ENCODE measurements at places on chromosomes 12 and 14.

DNA sequence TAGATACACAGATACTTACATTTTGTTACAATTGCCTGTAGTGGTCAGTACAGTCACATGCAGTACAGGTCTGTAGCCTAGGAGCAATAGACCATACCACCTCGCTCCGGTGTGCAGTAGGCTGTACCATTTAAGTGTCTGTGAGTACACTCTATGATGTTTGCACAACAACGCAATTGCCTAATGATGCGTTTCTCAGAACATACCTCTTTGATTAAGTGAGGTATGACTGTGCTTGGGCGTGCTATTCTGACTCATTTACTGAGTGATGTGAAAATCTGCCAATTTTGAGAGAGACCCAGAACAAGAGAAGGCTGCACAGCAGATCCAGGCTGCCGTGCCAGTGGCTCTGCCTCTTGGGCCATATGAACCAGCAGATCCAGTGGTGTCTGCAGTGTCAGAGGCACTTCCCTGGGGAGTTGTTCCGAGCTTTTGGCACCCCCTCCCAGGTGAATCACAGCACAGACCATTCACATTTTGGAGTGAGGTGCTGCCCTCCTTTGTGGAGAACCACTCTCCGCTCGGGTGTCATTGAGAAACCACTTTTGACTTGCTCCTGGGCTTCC, 20.4 kb downstream of the DLK1 start:
- no peak for DNase-seq
- H3K4me3 ChIP-seq: no peak overlapping the region
- no peaks in the 10 kb centered on the region for H3K4me1 ChIP-seq
- no peaks in the 10 kb centered on the region for H3K36me3 ChIP-seq
- no peak overlapping the region for H3K27ac ChIP-seq

- H3K36me3 ChIP-seq: no peaks in the 10 kb centered on the region
- DNase-seq: no peak
- peaks cover 5% of the 10 kb centered on the region for H3K4me1 ChIP-seq
- no peak overlapping the region for H3K4me3 ChIP-seq
Observed at GRCh38 chr12:55938826-55939501, 8.0 kb downstream of the DGKA start.

DNA sequence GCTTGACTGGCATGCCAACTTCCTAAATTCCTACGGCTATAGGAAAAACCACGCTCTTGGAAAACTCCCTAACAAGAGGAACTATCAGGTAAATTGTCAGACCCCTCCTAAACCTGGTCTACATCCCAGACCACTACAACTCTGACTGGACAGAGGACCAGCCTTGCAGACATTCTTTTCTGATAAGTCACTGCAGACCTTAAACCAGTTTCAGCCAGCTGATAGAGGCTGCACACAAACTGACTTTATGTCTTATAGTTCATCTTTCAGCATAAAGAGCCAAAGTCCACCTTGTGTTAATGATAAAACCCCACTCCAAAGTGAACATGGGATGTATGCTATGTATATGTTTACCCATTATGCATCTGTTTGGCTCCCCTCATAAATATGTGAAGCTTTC, 166.6 kb downstream of the KTN1 start:
- no peaks in the 10 kb centered on the region for H3K36me3 ChIP-seq
- no peak for DNase-seq

DNA sequence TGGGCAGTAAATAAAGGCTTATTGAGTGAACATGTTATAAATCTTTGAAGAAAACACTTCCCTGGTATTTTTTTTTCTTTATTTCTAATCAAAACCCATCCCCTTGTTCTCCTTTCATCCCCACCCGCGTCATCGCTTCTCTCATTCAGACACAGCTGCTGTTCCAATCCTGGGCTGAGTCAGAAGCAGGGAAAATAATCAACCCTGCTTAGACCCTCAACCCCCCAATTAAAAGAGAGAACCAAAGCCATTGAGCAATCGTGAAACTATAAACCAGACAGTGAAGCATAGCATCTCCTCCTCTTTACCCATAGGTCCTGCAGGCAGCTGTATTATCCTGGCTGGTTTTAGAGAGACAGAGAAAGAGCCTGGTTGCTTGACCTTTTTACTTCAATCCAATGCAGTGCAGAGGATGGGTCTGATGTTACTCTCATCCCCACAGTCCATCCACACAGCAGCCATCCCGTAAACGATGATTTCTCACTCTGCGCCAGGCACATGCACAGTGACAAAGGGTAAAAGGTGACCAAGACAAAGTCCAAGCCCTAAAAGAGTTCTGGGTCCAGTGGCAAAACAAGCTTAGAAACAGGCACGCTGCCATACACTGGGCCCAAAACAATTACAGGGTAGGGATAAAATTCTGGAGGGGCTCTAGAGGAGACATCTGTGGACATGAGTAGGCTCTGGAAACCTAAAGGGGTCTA, 238.3 kb downstream of the GALC start:
- no peaks in the 10 kb centered on the region for H3K36me3 ChIP-seq
- H3K4me1 ChIP-seq: no peaks in the 10 kb centered on the region
- no peak for DNase-seq
- no peaks in the 10 kb centered on the region for H3K27me3 ChIP-seq
- no peak overlapping the region for H3K4me3 ChIP-seq
- H3K27ac ChIP-seq: no peak overlapping the region

- H3K27me3 ChIP-seq: no peaks in the 10 kb centered on the region
- no peak for DNase-seq
- H3K4me1 ChIP-seq: no peaks in the 10 kb centered on the region
- H3K4me3 ChIP-seq: no peak overlapping the region
Observed at GRCh38 chr14:22865424-22866405, 5.8 kb upstream of the LRP10 start.

- H3K27me3 ChIP-seq: no peaks in the 10 kb centered on the region
- H3K36me3 ChIP-seq: peaks cover 2% of the 10 kb centered on the region
- no peak overlapping the region for H3K27ac ChIP-seq
- DNase-seq: no peak
- no peak overlapping the region for H3K4me3 ChIP-seq
Observed at GRCh38 chr14:35248476-35248788, 43.8 kb upstream of the PSMA6 start.

DNA sequence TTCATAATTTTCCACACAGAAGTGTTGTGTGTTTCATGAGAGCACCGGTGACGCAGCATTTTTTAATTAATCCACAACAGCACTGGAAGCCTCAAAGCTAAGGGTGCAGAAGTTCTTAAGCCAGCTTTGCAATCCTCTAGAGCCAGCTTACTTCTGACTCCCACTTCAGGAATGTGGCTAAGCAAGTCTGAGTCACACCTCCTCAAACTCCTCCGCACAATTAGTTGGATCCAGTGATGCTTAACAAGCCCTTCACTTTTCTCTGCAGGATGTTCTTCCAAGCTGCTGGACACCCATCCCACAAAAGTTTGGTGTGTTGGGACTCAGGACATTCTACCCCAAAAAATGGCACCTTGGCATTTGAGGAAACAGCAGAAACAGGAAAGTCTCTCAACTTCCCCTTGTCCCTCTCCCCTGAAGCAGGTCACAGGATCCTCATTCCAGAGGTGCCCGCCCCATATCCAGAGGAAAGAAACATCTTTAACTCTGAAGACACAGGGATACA, 210.0 kb downstream of the PPM1H start:
- H3K36me3 ChIP-seq: no peaks in the 10 kb centered on the region
- peak overlapping the region; percentile 29 for H3K27ac ChIP-seq
- H3K4me1 ChIP-seq: peaks cover 11% of the 10 kb centered on the region
- H3K4me3 ChIP-seq: no peak overlapping the region

DNA sequence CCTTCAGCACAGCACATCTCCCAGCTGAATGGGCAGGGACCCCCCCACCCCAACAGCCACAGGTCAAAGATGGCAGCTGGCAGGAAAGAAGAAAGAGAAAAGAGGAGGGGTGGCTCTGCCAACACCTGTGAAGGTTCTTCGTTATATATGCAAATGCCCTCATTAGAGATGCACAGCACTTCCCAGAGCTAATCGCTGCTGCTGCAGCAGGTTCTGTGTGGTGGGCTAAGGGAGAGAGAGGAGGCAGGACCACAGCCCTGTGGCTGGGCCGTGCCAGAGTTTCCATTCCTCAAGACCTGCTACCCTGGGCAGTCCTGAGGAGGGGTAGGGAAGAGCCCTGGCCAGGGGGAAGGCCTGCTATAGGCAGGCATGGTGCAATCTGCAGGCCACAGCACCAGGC, 28.7 kb downstream of the SMUG1 start:
- no peak overlapping the region for H3K4me3 ChIP-seq
- H3K27ac ChIP-seq: no peak overlapping the region
- H3K4me1 ChIP-seq: peaks cover 11% of the 10 kb centered on the region
- peaks cover 91% of the 10 kb centered on the region for H3K27me3 ChIP-seq
- DNase-seq: no peak

DNA sequence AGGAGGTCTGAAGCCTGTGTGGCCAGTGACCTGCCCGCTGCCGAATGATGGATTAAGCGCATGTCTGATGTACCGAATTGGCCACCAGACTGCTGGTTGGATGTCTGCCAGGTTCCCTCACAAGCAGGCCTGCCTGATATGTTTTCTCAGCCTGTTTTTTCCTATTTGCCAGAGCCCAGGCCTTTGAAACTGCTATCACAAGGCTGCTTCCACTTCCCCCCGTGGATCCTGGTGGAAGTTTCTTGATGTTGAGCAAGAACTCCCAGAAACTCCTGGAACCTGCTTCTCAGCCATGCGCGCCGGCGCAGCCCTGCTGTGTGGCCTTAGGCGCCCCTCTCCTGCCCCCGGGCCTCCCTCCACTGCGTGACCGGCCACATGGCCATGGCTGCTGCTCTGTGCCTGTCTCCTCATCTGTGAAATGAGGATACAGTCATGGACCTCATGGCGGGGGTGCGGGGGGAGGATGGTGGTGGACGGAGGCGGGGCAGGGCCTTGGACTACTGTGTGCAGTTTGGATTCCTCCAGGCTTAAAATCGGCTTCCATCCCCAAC, 56.6 kb downstream of the CALM1 start:
- DNase-seq: no peak
- H3K4me1 ChIP-seq: peaks cover 14% of the 10 kb centered on the region
- H3K36me3 ChIP-seq: no peaks in the 10 kb centered on the region
- no peak overlapping the region for H3K4me3 ChIP-seq

- H3K27me3 ChIP-seq: no peaks in the 10 kb centered on the region
- no peaks in the 10 kb centered on the region for H3K36me3 ChIP-seq
- H3K4me1 ChIP-seq: no peaks in the 10 kb centered on the region
- no peak overlapping the region for H3K4me3 ChIP-seq
- no peak overlapping the region for H3K27ac ChIP-seq
Observed at GRCh38 chr12:69318225-69318624, 30.0 kb upstream of the LYZ start.

GRCh38 chr12:93908264-93908663, 231.1 kb downstream of the CRADD start:
- no peak for DNase-seq
- H3K27me3 ChIP-seq: peaks cover 2% of the 10 kb centered on the region
- H3K4me3 ChIP-seq: no peak overlapping the region

- no peaks in the 10 kb centered on the region for H3K36me3 ChIP-seq
- no peaks in the 10 kb centered on the region for H3K27me3 ChIP-seq
- no peak overlapping the region for H3K4me3 ChIP-seq
- DNase-seq: no peak
- H3K4me1 ChIP-seq: no peaks in the 10 kb centered on the region
Observed at GRCh38 chr12:80778005-80778541, 61.4 kb downstream of the MYF5 start.

DNA sequence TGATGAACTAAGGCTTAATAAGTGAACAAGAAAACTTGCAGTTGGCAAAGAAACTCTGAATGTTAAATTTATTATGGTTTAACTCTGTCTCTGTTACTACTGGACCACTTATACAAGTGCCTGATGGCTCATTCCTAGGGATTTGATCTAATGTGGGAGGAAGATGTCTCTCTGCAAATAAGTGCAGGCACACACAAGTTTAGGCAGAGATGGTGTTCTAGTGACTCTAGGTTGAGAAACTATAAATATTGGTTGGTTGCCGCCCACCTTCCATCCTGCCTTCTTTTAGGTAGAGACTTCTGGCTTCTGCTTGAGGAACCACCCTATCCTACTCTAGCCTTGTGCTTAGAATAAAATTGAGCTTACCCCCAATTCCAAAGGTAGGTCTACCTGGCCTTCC, 256.2 kb downstream of the PAWR start:
- H3K27ac ChIP-seq: no peak overlapping the region
- H3K4me1 ChIP-seq: no peaks in the 10 kb centered on the region
- no peak for DNase-seq
- H3K27me3 ChIP-seq: no peaks in the 10 kb centered on the region
- H3K4me3 ChIP-seq: no peak overlapping the region
- H3K36me3 ChIP-seq: no peaks in the 10 kb centered on the region

- H3K36me3 ChIP-seq: no peaks in the 10 kb centered on the region
- DNase-seq: no peak
- no peak overlapping the region for H3K27ac ChIP-seq
- H3K4me3 ChIP-seq: no peak overlapping the region
- H3K27me3 ChIP-seq: peaks cover 1% of the 10 kb centered on the region
Observed at GRCh38 chr12:114659084-114659483, 24.9 kb downstream of the TBX3 start.

- H3K36me3 ChIP-seq: no peaks in the 10 kb centered on the region
- no peak overlapping the region for H3K27ac ChIP-seq
- H3K27me3 ChIP-seq: no peaks in the 10 kb centered on the region
- H3K4me1 ChIP-seq: peaks cover 9% of the 10 kb centered on the region
Observed at GRCh38 chr14:72311116-72311515, 378.9 kb downstream of the RGS6 start.

- no peak overlapping the region for H3K27ac ChIP-seq
- peak; percentile 30 for DNase-seq
- H3K27me3 ChIP-seq: no peaks in the 10 kb centered on the region
- no peaks in the 10 kb centered on the region for H3K36me3 ChIP-seq
- H3K4me1 ChIP-seq: no peaks in the 10 kb centered on the region
Observed at GRCh38 chr14:76432827-76433752, 57.2 kb downstream of the ESRRB start.

DNA sequence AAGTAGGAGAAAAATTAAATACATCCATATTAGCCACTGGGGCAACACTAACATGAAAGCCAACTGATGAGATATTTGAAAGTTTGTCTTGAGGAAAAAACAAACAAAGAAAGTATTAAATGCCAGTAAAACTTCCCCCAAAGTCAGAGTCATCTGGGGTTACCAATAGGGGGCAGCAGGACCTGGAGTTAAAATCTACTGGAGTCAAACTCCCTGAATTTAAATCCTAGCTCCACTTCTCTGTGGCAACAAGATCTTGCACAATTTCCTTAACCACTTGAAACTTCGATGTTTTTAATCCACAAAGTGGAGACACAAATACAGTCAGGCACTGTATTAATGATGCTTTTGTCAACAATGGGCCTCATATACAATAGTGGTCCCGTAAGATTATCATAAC, 14.4 kb downstream of the PLEKHG7 start:
- H3K36me3 ChIP-seq: no peaks in the 10 kb centered on the region
- H3K4me1 ChIP-seq: peaks cover 1% of the 10 kb centered on the region
- H3K27me3 ChIP-seq: no peaks in the 10 kb centered on the region
- no peak overlapping the region for H3K4me3 ChIP-seq
- no peak for DNase-seq
- H3K27ac ChIP-seq: no peak overlapping the region

DNA sequence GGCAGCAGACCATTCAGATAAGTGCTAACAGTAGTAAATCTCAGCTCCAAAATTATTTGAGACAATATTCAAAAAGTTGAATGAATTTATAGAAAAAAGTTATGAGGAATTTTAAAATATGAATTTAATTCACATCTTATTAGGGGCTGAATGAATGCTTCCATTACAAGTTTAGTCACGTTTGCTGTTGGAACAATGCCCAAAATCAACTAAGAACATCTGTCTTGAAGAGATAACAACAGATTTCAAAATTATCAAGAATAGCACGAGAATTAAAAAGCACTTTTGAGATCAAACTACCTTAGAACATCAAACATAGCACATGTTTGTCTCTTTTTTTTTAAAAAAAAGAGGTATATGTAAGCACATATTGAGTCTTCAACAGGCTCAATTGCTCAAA, 115.4 kb upstream of the PPFIA2 start:
- H3K4me3 ChIP-seq: no peak overlapping the region
- no peaks in the 10 kb centered on the region for H3K27me3 ChIP-seq
- H3K4me1 ChIP-seq: no peaks in the 10 kb centered on the region
- DNase-seq: no peak
- no peak overlapping the region for H3K27ac ChIP-seq

Data from neuronal stem cell (in vitro differentiated cells).